ENCODE measurements at places on chromosomes 16 and 17.

DNA sequence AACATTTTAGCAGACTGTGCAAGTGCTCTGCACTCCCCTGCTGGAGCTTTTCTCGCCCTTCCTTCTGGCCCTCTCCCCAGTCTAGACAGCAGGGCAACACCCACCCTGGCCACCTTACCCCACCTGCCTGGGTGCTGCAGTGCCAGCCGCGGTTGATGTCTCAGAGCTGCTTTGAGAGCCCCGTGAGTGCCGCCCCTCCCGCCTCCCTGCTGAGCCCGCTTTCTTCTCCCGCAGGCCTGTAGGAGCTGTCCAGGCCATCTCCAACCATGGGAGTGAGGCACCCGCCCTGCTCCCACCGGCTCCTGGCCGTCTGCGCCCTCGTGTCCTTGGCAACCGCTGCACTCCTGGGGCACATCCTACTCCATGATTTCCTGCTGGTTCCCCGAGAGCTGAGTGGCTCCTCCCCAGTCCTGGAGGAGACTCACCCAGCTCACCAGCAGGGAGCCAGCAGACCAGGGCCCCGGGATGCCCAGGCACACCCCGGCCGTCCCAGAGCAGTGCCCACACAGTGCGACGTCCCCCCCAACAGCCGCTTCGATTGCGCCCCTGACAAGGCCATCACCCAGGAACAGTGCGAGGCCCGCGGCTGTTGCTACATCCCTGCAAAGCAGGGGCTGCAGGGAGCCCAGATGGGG lies 3.1 kb downstream of the GAA start:
- DNase-seq, result no peak

GRCh38 chr16:67449739-67450138 lies 18.8 kb downstream of the HSD11B2 start:
- DNase-seq, result no peak

GRCh38 chr17:82414548-82415281 lies 3.4 kb upstream of the HEXD start:
- peak; percentile 62 for DNase-seq

DNA sequence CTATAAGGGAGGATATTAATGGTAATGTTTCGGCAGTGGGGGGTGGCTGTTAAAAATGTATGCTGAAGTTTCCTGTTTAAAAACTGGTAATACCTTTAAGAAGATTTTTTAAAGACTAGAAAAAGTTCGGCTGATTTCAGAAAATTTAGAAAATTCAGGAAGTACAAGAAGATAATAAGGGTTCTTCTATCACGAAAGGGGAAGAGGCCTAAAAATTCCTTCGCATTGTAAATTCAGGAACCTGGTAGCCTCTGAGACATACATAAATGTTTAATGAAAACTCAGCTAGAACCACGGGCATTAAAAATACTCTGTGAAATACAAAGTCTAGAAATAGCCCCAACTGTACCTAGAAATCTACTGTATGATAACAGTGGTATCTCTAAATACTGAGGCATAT lies 181.2 kb downstream of the PARN start:
- DNase-seq, result no peak

DNA sequence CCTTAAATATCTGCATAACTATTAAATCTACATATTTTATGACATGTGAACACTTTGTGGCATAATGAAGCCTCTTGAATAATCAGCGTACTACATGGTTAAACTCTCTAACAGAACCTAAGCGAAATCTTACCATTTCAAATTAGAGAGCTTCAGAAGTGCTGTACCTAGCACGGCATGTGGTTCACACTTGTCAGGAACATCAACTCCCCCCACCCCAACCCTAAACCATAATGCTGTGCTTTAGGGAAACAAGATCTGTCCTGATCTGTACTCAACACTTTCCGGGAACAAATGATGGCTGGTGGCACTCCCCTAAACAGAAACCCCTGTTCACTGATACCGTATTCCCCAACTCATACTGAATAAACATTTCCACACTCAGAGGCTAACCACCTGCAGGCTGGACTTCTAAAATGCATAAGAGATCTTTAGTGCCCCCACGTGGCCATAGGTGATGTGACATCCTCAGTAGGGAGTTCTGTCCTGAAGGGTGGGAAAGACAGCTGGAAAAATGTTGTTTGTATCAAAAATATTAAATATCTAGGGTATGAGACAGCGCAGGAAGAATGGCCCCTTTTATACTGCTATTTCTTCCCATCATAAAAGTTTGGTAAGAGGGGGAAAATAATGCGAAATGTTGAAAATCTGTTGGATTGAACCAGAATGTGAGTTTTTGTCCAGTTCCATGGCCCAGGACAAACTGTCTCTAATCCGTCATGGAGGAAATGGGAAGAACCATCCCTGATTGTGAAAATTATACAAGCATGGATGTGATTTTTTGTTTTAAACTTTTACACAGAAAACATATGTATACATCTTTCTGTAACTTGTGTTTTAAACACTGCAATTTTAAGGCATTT lies 88.6 kb downstream of the USP31 start:
- peak; percentile 20 for DNase-seq

- DNase-seq, result no peak
These were observed 30.3 kb downstream of the PIK3R5 start for GRCh38 chr17:8935191-8935590.

- no peak for DNase-seq
These were observed 13.6 kb downstream of the OR1D5 start for GRCh38 chr17:3049705-3050295.

Measured in activated T-helper 1 cell treated with anti-CD3 and anti-CD28 coated beads, Interleukin-12 subunit alpha, Interleukin-12 subunit beta, Interleukin-2, Interleukin-4 antibody, amounts not matched to agents 30 ng/mL and 10 ng/mL and 1 ng/mL, durations not matched to agents 14 hours and 24 hours and 36 hours (primary cell).